ENCODE measurements at places on chromosomes 5 and 9.

DNA sequence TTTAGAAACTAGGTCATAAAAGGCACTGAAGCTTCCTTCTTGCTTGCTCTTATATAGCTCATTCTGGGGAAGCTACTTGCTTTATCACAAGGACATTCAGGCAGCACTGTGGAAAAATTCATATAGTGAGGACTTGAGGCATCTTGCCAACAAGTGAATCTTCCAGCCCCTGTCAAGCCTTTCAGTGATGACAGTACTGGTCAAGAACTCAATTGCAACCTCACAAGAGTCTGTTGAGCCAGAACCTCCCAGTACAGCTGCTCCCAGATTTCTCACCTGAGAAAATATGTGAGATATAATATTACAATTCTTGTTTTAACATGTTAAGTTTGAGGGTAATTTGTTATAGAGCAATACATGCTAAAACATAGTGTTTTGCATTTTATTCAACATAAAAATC lies 2011.0 kb upstream of the NUDT12 start:
- DNase-seq: no peak

GRCh38 chr5:137575847-137576246 lies 76.7 kb upstream of the SPOCK1 start:
- DNase-seq: no peak

DNA sequence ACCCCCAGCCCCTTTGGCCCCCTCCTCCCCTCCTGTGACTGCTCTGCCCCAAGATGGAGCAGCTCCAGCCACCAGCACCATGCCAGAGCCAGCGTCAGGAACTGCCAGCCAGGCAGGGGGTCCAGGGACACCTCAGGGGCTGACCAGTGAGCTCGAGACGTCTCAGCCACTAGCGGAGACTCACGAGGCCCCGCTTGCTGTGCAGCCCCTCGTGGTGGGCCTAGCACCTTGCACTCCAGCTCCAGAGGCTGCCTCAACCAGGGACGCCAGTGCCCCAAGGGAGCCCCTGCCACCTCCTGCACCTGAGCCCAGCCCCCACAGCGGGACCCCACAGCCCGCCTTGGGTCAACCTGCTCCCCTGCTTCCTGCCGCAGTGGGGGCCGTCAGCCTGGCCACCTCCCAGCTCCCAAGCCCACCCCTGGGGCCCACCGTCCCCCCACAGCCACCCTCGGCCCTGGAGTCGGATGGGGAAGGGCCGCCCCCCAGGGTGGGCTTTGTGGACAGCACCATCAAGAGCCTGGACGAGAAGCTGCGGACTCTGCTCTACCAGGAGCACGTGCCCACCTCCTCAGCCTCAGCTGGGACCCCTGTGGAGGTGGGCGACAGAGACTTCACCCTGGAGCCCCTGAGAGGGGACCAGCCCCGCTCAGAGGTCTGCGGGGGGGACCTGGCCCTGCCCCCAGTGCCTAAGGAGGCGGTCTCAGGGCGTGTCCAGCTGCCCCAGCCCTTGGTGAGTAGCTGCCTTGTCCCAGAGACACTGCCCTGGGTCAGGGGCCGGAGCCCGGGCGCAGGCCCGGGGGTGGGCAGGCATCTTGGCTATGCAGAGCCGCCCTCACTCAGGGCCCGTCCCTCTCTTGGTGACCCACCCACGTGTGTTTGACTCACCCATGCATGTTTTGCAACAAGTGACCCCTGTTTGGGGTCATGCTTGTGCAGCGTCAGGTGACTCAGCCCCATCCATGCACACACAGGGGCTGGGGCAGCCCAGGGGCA lies 105.2 kb downstream of the WNK2 start:
- DNase-seq: no peak

- no peak for DNase-seq
These were observed 7.8 kb upstream of the MRNIP start for GRCh38 chr5:179866241-179867078.

DNA sequence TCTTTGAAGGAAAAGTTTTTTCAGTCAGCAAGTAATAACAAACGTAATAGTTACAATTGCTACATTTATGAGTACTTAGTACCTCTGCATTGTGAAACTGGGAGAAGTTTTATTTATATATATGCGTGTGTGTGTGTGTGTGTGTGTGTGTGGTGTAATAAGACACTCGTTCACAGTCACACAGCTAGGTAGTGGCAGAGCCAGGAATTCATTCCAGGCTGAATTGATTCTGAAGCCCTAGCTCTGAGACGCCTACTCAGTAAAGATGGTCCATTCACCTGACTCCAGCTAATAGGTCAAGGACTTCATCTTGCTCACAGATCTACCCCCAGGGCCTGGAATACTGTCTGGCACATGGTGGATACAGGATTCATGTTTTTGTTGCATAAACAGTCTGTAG lies 13.6 kb upstream of the CAST start:
- no peak for DNase-seq

GRCh38 chr9:105883847-105884246 lies 189.5 kb downstream of the TMEM38B start:
- no peak for DNase-seq

- no peak for DNase-seq
These were observed 79.9 kb upstream of the IL7R start for GRCh38 chr5:35776757-35777156.

All from ACHN (cell line).